Activated CD4-positive, alpha-beta T cell treated with anti-CD3 and anti-CD28 coated beads, Interleukin-2, amount 50 U/mL, for 48 hours (primary cell): ENCODE measurements at places on chromosomes 5 and 9.

DNA sequence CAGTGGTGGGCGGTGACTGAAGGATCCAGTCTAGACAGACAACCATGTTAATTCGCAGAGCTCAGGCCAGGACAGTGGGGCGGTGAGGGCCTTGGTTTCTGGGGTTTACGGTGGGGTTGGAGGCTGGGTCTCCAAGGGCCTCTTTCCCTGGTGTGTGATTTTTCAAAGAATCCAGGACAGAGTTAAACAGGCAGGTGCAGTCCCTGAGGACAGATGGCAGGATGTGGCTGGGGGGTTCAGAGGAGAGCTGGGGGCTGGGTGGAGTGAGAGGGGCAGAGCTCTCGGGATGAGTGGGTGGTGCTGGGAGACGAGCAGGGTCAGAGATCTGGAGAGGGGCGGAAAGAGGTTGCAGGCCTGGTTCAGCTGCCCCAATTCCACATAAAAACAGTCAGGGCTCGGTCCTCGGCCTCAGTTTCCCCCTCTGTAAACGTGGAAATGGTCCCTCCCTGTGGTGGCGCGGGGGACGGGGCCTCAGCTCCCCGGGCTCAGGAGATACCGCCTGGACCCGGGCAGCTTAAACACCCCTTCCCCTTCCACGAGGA lies 145.9 kb downstream of the GAPVD1 start:
- DNase-seq: no peak

- no peak for DNase-seq
These were observed 38.2 kb downstream of the MTAP start for GRCh38 chr9:21840647-21841046.

- DNase-seq: no peak
These were observed 38.4 kb downstream of the UBE2QL1 start for GRCh38 chr5:6487081-6487480.

DNA sequence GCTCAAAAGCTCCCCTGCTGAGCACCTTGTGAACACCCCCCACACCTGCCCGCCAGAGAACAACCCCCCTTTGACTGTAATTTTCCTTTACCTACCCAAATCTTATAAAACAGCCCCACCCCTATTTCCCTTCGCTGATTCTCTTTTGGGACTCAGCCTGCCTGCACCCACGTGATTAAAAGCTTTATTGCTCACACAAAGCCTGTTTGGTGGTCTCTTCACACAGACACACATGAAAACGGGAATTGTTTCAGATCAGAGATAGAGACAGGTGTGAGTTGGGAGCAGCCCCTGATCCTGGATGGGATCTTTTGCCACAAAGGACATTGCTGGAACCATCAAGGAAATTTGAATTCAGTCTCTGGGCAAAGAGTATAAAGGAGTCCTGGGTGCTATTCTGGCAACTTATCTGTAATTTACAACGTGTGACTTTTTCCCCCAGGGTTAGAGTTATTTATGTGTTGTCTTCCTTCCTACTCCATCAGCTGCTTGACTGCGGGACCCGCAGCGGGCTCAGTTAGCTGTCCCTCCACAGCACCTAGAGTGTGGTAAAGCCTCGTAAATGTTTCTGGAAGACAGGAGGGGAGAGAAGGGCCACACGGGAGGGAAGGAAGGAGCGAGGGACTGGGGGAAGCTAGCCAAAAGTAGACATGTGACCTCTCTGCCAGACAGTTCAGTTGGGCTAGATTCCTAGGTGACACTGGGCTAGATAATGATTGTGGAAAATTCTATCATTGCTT lies 437.0 kb downstream of the ZNF608 start:
- no peak for DNase-seq

GRCh38 chr9:14935964-14936363 lies 25.7 kb upstream of the FREM1 start:
- DNase-seq: no peak

GRCh38 chr5:173056783-173057061 lies 570 bp downstream of the CREBRF start:
- DNase-seq: peak; percentile 83

DNA sequence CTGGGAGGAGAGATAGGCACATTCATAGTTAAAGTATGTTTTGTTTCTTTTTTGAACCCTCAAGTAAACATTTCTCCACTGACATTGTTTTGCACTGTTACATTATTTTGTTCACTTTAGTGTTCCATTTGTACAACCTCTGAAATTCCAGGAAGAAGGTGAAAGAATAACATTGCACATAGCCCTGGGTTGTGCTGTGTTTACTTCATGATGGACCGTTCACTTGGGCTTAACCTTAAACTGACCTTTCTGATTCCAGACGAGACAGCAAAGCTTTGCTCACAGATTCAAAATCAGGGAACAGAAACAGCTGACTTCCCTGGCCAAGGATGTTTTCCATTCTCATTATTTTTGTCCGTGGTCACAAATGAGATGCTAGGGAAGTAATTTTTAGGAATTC lies 42.8 kb upstream of the GDNF start:
- no peak for DNase-seq

- DNase-seq: no peak
These were observed 5.1 kb upstream of the SEPTIN8 start for GRCh38 chr5:132782101-132782500.

DNA sequence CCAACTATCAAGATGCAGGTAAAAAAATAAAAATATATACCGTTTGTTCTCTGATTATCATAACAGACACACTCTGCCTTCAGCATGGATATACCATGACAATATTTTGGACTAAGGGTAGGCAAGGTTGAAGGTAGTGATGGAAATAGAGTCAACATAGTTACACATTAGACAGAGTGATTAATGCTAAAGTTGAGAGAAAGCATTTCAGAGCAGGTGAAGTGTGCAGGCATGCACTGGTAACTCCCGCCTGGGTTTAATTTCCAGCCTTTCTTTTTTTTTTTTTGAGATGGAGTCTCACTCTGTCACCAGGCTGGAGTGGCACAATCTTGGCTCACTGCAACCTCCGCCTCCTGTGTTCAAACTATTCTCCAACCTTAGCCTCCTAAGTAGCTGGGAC lies 458.5 kb downstream of the TLR4 start:
- DNase-seq: no peak

DNA sequence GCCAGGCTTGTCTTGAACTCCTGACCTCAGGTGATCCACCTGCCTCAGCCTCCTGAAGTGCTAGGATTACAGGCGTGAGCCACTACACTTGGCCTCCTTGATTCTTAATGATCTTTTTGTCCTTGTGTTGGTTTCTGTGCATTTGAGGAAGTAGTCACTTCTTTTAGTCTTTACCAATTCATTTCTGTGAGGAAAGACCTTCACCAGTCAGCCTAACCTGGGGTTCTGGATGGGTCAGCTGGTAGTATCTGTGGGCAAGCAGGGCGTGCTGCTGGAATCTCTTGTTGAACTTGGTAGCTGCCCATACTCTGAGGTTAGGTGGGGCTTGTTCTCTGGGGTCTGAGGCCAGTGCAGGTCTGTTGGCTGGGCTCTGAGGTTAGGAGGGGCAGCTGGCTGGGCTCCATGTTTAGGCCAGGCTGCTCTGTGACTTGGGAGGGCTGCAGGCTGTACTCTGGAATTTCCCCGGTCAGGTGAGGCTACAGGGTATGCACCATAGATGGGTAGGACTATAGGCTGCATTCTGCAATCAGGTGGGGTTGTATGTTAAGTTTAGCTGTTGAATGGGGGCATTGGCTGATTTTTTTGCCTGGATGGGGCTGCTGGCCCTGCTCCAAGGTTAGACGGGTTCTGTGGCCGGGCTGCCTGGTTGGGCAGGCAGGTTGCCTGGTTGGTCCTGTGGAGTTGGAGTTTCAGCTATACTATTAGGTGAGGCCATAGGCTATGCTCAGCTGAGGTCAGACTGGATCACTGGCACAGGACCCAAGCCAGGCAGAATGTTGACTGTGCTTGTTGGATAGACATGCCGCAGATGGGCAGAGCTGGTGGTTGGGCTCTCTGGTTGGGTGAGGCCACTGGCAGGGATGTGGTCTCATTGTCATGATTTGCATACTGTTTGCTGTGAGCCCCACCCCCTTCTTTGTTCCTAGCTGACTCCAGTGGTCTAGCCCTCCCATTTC lies 19.2 kb downstream of the UBAP1 start:
- DNase-seq: no peak

- no peak for DNase-seq
These were observed 193.6 kb upstream of the PIK3R1 start for GRCh38 chr5:68021916-68022315.

GRCh38 chr9:86253577-86253976 lies 5.9 kb downstream of the C9orf153 start:
- DNase-seq: no peak

DNA sequence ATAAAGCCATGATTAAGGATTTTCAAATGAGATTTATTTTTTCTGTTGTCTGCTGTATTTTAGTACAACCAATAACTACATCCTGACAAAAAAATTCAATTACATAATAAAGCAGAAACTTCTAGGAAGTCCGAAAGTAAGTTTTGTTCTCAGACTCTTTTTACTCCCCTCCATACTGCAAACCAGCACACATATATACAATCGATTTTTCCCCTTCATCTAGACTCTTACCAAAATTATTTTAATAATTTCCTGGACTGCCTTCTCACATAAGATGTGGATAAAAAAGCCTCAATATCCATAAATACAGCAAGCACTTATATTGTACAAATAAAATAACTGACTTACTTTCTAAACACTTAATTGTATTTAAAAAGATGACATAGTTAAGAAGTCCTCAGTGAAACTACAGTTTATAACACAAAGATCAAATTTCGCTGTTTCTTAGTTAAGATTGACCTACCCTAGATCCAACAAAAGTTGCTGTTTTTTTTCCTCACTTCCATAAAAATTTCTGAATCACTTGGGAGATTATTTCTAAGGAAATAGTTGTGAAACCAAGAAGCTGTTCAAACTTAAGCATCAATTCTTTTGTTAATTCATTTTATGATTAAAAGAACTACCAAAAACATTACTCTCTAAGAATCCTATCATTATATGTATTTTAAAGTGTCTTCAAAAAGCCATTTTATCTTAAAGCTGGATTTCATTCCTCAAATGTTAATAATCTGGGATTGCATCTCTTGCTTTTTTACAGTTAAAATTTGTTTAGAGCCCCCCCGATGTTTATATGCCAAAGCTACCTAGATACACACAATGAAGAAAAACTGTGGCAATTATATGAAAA lies 74.7 kb upstream of the IFNE start:
- DNase-seq: no peak

DNA sequence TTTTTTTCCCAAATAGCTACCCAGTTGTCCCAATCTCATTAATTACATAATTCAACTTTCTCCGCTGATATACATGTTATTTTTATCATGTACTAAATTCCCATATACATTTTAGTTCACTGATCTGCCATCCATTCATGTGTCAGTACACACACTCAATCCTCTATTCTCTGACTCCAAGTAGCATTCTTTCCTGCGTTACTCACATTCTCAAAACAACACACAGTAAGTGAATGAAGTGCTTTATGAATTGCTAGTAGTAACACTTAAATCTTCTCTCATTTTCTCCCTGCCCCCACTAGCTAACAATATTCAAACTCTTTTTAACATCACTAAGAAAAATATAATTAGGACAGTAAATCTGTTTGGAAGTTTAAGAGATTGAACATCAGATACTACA lies 8.9 kb downstream of the ZNF366 start:
- no peak for DNase-seq
